ENCODE measurements at places on chromosomes 2 and 18.

- no peak for DNase-seq
Observed at GRCh38 chr18:11678211-11678610, 10.9 kb upstream of the GNAL start.

DNA sequence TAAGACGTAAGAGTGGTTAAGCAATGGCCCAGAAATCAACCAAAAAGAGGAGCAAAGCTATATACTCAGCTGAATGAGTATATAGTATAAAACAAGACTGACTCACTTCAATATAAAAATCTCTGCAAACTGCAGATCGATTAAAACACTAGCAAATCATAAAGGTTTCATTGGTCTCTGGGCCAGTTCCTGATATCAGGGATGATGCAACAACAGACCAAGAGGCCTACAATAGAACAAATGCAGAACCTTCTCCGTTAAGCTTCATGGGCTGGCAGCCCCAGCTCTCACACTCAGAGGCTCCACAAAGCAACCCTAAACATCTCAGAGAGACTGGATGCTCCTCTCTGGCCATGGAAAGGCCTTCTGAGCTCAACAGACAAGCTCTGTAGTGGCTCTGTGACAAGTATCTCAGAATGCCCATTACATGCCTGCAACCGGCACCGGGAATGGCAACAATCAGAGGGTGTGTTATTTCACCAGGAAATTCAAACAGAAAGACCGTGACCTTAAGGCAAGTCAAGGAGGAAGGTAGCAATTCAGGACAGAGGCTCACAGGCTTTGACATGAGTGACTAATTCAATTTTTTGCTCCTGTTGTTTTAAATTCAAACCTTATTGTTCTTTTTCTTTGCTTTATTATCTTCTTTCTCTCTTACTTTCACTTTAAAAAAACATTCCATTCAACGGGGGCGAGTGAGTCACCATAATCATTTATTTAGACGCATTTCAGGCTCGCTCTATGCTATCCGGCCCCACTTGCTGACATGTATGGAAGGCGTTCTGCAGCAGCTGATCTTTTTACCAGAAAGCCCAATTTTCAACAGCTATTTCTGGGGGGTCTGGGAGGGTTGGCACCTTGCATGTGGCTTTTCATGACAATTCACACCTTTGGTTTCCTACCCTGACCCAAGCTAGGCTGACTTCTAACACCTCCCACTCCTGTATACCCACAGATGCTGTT is 15.1 kb downstream of the CYRIA start:
- DNase-seq = no peak

DNA sequence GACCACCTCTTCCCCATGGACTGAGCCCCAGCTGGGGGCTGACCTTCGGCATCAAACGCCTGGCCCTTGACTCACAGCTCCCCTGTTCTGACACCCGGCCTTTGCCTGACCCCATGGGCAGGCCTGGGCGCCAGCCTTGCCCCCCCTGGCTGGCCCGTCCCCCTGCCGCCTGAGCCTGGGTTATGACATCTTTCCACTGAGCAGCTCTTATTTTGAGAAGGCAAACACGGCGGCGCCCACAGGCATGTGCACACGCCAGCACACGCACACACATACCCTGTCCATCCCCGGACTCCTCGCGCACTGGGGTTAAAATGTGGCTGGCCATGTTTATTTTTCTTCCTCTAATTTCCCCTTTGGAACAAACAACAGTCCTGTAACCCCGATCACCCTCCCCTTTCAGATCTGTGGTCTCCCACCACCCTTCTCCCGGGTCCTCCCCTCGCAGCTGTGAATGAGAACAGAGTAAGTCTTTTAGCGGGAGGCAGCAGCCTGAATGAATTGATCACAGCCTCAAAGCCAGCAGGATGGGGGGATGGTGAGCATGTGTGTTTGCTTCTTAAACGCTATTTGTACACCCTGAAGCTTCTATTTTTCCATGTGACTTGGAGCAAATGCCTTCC is 11.8 kb upstream of the ATOH8 start:
- no peak for DNase-seq

- no peak for DNase-seq
Observed at GRCh38 chr2:47014564-47015051, 99.0 kb upstream of the MCFD2 start.

GRCh38 chr2:20569464-20570223 is 81.3 kb downstream of the HS1BP3 start:
- DNase-seq = no peak

GRCh38 chr18:35516351-35516750 is 18.6 kb upstream of the INO80C start:
- DNase-seq = no peak

GRCh38 chr2:9222893-9223287 is 16.3 kb downstream of the ASAP2 start:
- no peak for DNase-seq

DNA sequence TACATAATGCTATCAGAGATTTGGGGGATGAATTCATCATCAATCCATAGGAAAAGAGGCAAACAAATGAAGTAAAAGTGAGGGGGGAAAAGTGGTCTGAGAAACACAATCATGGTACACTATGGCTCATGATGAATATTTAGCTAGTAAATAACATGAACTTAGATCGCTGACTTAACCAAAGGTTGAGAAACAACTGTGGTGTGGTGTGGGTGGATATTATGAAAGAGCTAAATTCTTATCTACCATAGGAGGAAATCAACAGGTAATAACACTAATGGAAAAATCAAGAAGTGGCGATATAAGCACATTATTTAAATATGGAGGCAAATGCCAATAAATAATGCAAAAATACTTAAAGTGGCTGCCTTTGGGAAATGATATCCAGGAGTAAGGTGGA is 12.2 kb upstream of the TPRKB start:
- DNase-seq = no peak

- no peak for DNase-seq
Observed at GRCh38 chr2:66122516-66122915, 312.4 kb upstream of the MEIS1 start.

DNA sequence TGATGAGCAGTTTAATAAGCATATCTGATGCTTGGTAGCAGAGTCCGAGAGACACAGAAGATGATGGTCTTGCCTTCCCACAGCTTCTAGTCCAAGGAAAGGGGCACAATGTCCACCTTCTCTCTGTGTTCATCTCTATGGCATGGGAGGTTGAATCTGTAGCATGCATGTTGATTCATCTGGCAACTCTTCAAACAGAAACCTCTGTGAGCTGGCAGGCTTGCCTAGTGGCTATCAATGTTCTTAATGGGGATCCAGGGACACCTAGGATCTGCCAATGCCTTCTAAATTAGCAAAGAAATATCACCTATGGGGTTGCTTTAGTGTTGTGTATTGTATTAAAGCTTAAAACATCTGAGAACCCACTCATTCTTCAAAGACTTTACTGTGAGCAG is 170.8 kb downstream of the INO80D start:
- DNase-seq = no peak
